Brain pericyte (primary cell): ENCODE measurements at places on chromosomes 13 and 19.

DNA sequence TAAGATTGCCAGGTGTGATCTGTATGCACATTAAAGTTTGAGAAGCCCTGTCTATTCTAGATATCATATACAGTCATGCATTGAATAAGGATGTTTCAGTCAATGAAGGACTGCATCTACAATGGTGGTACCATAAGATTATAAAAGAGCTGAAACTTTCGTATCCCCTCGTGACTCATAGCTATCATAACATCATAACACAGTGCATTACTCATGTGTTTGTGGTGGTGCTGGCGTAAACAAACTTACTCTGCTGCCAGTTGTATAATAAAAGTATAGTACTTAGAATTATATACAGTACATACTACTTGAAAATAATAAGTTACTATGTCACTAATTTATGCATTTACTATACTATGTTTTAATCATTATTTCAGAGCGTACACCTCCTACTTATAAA is 489.3 kb downstream of the GPC6 start:
- DNase-seq, result no peak

DNA sequence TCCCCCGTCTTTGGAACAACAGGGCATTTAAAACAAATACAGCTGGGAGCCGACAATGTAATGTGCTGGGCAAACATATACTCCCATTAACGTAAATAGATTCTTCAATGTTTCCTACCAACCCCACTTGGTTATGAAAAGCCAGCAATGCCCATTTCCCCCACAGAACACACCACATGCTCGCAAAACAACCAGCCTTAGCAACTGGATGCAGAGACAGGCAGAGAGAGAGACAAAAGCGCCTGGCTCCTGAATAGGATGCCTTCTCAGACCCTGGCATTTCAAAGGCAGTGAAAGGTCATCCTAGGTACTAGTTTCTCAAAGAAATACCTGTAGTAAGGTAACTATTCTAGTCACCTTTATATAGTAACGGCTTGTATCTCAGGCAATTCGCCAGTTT is 462.9 kb downstream of the ITGBL1 start:
- no peak for DNase-seq

DNA sequence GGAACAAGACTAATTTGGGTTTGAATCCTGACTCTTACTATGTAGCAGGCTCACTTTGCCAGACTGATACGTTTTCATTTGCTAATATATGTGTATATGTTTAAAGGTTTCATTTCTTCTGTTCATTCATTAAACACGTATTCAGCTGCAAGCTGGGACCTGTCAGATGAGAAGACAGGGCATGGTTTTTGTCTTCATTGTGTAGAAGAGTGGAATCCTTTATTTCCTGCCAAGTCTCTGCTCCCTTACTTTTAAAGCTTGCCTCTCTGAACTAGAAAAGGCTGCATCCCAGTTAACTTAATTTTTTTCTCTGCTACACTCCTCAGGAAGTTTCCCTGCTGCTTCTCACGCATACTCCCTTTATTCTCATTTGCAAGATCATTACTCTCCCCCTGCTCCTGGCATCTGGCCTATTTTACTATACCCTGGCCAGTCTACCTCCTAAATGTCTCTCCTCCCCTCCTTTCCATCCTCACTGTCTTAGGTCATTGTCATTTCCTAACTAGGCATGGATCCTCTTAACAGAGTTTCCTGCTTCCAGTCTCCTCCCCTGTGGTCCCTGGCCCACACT is 141.0 kb upstream of the TMTC4 start:
- DNase-seq, result no peak

DNA sequence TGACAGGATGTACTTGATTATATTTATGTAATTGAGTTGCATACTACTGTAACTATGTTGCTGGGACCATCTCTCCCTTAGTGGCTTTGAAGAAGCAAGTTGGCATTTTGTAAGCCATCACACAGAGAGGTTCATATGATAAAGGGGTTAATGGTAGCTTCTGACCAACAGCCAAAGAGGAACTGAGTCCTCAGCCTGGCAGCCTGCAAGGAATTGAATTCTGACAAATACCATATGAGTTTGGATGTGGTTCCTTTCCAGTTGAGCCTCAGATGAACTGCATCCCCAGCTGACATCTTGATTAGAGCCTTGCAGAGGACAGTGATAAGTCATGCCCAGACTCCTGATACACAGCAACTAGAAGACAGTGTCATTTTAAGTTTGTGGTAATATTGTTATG is 8.6 kb upstream of the MYCBP2 start:
- DNase-seq, result no peak

- DNase-seq, result no peak
Measured at GRCh38 chr19:15684828-15685227, 11.9 kb downstream of the CYP4F12 start.

- no peak for DNase-seq
Measured at GRCh38 chr13:93225610-93226009, 997 bp upstream of the GPC6 start.

- no peak for DNase-seq
Measured at GRCh38 chr19:2561895-2562294, 86.0 kb downstream of the GADD45B start.

DNA sequence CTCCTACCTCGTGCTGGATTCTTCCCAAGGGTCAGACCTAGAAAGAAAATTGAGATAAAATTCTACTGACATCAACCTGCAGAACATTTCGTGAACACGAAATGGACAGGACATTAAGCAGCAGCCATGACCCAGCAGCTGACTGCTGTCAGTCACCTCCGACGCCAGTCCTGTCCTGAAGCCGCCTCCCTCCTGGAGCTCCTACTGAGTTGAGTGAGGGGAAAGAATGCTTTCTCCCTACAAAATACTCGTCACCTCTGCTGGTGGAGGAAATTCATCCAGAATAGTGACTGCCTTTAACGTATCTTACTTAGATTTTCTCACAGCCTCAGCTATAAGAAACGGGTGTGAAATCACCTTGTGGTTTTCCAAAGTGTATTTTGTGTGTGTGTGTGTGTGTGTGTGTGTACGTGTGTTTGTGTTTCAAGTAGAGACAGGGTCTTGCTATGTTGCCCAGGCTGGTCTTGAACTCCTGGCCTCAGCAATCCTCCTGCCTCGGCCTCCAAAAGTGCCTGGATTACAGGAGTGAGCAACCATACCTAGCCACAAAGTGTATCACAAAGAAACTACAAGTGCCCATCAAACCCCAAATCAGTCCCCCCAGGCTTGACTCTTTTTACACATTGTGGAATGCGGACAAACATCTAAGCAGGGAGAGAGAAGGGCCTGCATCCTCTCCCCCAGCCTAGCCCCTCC is 2.3 kb upstream of the C13orf42 start:
- DNase-seq, result no peak

DNA sequence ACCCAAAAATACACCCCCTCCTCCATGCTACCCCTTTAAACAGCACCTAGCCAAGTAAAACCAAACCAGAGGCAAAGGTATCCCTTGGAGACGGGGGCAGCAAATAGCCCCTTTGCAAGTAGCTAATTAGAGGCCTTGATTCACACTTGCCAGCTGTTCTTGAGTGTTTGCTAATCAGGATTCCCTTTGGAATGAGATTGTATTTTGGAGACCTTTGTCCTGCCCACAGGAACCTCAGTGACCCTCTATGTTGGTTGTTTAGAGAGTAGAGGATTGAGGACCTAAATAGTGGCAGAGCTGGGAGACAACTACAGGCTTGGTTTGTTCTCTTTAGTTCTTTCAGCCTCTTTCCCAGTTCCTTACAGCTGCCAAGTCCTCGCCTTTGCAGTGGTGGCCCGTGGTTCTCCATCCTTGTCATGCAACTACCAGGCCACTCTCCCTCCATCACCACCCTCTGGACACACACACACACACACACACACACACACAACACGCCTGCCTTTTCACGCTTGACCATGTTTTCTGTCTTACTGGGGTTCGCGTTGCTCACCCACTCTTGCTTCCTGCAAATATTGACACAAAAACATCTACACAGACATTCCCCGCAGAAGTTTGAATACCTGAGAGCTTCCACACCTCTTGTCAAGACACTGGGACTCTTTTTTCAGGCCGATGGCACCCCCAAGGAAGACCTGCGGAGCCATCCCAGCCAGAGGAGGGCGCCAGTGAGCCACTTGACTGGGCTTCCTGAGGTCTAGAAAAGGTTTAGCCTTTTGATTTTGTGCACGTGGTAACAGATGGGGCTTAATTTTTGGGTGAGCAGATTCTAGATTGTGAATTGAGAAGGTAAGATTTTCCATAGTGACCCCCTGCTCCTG is 80.0 kb upstream of the GPR183 start:
- no peak for DNase-seq

GRCh38 chr19:12834566-12834943 is at the start of gene RTBDN:
RTBDN (minus strand) TSS chr19:12834579; CDS start chr19:12829979, 4,600 bp downstream.
- no peak for DNase-seq

DNA sequence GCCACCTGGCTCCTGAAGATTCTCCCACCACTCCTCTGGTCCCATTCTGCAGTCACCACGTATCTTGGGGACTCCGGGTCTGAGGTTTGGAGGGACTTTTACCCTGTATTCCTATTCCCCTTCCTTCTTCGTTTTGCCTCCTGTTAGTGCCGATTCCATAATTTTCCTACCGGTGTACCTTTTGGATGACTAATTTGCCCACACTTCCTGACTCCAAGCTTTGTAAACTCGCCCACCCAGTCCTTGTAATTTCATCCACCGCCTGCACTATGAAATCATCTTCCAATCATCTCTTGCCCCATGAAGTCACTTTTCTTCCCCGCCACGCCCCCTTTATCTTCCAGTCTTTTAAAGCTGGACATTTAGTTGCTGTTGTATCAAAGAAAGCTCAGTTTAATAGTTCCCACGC is 572 bp downstream of the UCHL3 start:
- no peak for DNase-seq

- no peak for DNase-seq
Measured at GRCh38 chr19:282501-282900, 8.7 kb downstream of the PLPP2 start.

- no peak for DNase-seq
Measured at GRCh38 chr19:58509731-58510083, 2.1 kb downstream of the SLC27A5 start.

GRCh38 chr19:34990578-34991192 is 9.4 kb upstream of the GRAMD1A start:
- DNase-seq, result no peak

GRCh38 chr13:30787738-30788525 is 52.6 kb downstream of the ALOX5AP start:
- DNase-seq, result no peak

- no peak for DNase-seq
Measured at GRCh38 chr13:97238432-97238831, 16.3 kb downstream of the MBNL2 start.

- no peak for DNase-seq
Measured at GRCh38 chr13:110319774-110320509, 12.9 kb downstream of the COL4A2 start.

DNA sequence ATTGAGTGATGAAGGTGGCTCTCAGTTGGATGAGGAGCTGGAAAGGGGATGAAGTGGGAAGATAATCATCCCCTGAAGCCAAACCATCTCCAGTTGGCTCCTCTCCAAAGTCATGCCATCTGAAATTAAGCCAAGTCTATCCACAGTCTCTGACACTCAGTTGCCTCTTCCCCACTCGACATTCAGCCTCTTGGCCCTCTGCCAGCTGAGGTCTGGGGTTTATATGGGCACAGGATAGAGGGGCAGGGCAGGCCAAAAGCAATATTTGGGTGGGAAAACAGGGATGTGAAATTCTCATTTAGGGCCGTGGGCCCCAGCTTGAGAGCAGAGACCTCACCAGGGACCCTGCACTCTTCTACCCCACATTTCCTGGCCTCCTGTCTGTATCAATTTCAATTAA is 85.9 kb downstream of the SLITRK1 start:
- no peak for DNase-seq

DNA sequence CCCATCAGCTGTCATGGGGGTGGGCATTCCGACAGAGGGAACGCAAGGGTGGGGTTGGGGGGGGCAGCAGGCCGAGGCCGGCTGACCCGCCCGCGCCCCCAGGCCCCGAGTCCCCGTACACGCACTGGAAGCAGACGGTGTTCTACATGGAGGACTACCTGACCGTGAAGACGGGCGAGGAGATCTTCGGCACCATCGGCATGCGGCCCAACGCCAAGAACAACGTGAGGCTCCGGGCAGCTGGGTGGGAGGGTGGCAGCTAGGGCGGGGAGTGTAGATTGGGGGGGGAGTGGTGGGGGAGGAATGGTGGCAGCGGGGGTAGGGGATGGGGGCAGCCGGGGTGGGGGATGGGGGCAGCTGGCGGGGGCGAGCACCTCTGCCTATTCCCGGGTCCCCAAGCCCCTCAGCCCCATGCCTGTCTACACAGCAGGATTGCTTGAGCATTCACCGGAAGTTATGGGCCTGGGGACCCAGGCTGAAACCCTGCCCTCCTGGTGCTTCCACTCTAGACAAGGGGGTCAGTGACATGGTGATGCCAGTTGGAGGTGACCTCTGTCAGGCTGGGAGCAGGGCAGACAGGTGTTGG is 2.8 kb upstream of the ADM5 start:
- no peak for DNase-seq

DNA sequence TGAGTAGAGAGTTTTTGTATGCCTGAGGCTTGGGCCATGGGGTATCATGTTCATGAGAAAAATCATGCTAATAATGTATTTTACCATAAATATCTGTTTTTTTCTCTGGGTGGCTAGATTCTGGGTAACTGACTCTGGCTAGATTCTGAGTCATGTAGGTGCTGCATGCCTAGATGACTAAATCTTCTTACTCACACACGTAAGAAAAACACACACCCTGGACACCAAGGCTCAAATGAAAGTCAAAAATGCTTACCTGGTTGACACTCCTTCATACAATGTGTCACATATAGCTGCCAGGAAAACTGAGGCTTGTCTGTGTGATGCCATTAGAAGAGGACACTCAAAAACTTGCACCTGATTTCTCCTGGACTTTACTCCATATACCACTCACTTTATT is 597.4 kb upstream of the SLITRK1 start:
- DNase-seq, result no peak

DNA sequence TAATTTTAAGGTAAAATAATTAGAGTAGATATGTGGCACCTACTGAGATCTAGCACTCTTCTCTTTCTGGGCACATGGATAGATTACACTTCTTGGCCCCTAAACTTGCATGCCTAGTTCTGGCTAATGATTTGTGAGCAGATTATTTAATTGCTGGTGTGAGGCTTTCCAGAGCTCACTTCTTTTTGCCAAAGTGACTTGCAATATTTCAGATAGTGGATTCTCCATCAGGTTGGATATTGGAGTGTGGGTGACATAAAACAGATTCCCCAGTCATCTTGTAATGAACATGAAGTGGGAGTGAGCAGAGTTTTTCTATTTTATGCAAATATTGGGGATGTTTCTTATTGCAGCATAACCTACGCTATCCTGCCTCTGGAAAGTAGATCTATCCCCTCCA is 247.9 kb downstream of the KLF5 start:
- DNase-seq, result no peak

DNA sequence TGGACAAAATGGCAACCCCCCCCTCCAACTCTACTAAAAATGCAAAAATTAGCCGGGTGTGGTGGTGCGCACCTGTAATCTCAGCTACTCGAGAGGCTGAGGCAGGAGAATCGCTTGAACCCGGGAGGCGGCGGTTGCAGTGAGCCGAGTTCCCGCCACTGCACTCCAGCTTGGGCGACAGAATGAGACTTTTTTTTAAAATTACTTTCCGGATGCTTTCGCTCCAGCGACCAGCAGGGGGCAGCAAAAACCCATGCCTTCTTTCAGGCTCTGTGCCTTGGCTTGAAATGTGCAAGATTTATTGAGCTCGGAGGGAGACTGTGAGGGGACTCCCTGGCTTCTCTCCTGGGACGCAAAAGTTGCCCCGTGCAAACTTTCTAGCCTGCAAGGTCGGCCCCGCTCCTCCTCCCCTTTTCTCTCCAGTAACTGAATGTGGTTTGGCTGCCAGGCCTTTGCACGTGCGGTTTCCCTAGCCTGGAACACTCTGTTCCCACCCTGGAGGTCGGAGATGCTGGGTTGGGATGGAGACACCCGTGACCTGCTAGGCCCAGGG is 61.4 kb upstream of the NFIC start:
- peak; percentile 17 for DNase-seq
